ENCODE measurements at places on chromosomes 13 and 19.

DNA sequence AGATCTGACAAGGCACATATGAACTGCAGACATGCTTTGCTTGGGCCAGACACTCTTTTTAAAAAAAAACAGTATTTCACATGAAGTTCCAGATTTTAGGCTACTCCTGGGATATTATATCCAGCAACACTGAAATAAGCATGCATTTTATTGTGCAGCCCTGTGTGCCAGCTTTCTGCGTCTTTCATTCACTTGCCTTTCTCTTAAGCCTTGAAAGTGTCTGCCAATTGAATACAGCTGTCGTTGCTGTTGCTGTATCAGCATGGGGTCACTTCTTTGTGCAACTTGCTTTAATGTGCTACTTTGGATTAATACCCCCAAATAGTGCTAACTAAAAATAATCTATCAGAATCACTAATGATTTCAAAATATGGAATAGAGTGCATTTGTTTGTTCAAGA lies 657.8 kb downstream of the SLITRK6 start:
- DNase-seq = no peak

DNA sequence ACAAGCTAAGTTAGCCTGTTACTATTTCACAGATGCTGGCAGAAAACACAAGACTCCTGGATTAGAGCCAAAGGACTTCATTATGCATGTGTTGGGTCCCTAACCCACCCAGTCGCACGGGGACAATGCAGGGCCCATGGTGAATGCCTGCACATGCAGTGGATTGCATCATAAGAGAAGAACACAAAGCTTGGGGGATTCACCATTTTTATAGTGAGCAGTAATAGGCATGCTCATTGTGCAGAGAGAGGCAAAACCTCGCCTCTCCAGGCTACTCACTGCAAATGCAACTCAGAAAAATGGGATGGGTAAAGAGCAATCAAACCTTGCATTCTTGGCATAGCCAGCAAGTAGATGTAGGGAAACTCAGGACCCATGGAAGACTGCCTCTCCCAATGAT lies 115.8 kb downstream of the DIAPH3 start:
- no peak for DNase-seq

- DNase-seq = no peak
Measured at GRCh38 chr13:36674337-36675212, 755 bp downstream of the SERTM1 start.

GRCh38 chr13:75418997-75419396 lies 63.0 kb downstream of the TBC1D4 start:
- DNase-seq = no peak

Measured in CD4-positive, alpha-beta T cell treated with Interleukin-17A for 1 hour (primary cell).